M059J (cell line): ENCODE measurements at places on chromosomes 13 and 19. TPM values are rescaled to one million over a fixed set of nuclear protein-coding genes. Genes with fewer than 3 reads are reported as not detected.

Gene ELL
- total RNA-seq: 7.5 and 15.4 TPM in 2 replicates

Gene CCL25
- not detected in 2 replicates for total RNA-seq

DNA sequence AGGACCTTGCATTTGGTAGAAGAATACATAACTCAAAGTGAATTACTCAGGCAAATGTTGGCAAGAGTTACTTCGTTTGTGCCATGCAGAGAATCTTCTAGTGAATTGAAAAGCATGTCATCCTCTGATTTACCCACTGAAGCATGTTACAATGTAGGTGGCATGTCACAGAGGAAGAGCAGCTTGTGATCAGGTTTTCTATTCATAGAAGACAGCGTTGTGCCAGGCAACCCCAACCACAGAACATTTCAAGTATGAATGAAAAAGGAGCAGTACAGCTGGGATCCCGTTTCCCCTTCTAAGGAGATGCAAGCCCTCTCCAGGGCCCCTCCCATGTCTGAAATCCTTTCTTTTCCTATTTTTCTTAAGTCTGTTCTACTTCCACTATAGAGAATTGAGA, 6.0 kb upstream of the KATNAL1 start:
- no peak for DNase-seq

DNA sequence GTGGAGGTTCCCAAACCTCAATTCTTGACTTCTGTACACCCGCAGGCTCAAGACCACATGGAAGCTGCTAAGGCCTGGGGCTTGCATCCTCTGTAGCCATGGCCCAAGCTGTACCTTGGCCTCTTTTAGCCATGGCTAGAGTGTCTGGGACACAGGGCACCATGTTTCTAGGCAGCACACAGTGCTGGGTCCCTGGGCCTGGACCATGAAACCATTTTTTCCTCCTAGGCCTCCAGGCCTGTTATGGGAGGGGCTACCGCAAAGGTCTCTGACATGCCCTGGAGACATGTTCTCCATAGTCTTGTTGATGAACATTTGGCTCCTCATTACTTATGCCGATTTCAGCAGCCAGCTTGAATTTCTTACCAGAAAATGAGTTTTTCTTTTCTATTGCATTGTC, 701.4 kb downstream of the FGF9 start:
- no peak for DNase-seq

DNA sequence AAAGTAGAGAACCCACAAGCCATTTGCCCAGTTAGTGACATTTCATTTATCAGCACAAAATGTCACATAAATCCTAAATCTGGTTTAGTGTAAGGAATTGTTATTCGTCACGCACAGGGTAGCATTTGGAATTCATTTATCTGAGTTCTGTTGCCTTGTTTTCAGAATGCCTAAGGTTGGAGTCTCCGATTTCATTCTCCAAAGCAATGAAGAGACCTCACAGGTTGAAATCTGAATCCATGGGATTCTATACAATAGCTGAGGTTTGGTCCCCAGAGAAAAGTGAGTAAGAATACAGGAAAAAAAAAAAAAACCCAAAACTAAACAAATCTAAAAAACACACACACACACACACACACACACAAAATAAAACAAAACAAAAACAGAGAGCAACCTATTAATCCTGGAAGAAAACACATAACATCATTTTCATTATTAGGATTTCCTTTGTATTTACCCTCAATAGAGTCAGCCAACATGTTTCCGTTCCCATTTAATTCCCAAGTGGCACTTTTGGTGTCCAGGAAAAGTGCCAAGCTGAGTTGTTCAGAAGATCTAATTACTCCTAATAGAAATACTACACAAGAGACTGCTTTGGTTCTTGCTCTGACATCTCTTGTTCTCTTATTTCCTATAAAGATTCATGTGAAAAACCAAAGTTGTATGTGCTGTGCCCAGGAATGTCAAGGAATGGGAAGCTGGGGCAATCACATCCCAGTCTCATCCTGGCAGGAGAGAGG, 36.2 kb upstream of the LRCH1 start:
- no peak for DNase-seq

GRCh38 chr13:32923725-32924124, 92.5 kb upstream of the KL start:
- no peak for DNase-seq
